ENCODE measurements at places on chromosomes 5 and 9. TPM values are rescaled to one million over a fixed set of nuclear protein-coding genes. Genes with fewer than 3 reads are reported as not detected.

DNA sequence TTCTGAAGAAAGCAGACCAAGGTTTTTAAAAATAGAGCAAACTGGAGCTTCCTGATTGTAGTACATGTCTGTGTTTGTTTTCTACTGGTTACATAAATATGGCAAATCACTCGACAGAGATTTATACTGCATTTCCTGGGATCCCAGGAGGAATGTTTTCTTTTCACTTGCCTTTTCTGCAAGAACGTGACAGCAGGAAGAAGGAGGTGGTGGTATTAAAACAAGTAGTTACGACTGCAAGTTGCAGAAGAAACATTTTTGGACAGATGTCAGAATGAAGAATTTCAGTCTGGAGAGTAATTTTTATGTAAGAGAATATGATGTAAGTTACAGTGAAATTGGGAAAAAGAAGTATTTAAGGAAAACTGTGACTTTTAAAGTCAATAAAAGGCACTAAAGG, 253.7 kb upstream of the NFIL3 start:
- DNase-seq: no peak

- DNase-seq: no peak
Measured at GRCh38 chr5:99605904-99606303, 677.1 kb upstream of the CHD1 start.

DNA sequence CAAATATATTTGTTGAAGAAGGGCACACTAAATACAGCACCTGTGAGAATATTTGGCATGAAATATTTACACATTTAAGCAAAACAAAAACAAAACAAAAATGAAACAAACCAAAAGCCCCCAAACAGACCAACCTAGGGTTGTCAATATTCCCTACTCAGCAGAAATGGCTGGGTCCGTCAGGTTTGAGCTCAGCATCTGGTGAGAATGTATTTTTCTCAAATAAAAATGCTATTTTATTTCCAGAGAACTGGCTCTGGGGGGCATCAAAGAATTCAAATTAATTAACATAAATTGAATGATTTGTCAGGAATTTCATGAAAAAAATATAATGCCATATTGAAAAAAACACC, 142.8 kb upstream of the COL5A1 start:
- no peak for DNase-seq

DNA sequence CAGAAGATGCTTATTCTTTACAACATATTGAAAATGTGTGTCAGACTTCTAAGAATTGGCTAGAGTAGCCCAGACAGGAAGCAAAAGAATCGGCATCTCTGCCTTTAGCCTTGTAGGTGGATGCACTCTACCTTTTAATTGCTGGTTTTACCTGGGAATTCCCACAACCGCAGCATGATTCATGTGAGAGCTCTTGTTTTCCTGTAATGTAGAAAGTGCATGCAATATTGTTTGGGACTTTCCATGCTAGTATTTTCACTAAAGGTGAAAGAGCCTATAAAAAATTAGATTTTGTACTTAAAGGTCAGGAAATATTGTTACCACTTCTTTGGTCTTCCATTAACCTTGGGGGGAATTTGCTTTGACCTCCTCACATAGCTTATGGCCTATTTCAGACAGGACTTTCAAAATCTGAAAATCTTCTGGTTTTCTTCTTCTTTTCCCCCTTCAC, 89.8 kb downstream of the NTRK2 start:
- no peak for DNase-seq

DNA sequence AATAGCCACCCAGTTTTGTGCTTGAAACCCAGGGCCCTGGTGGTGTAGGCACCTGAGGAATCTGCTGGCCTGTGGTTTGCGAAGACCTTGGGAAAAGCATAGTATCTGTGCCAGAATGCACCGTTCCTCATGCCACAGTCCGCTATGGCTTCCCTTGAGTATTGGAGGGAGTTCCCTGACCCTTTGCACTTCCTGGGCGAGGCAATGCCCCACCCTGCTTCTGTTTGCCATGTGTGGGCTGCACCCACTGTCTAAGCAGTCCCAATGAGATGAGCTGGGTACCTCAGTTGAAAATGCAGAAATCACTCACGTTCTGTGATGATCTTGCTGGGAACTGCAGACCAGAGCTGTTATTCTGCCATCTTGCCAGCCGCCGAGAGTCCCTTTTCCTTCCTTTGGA, 483.5 kb downstream of the AGTPBP1 start:
- no peak for DNase-seq

DNA sequence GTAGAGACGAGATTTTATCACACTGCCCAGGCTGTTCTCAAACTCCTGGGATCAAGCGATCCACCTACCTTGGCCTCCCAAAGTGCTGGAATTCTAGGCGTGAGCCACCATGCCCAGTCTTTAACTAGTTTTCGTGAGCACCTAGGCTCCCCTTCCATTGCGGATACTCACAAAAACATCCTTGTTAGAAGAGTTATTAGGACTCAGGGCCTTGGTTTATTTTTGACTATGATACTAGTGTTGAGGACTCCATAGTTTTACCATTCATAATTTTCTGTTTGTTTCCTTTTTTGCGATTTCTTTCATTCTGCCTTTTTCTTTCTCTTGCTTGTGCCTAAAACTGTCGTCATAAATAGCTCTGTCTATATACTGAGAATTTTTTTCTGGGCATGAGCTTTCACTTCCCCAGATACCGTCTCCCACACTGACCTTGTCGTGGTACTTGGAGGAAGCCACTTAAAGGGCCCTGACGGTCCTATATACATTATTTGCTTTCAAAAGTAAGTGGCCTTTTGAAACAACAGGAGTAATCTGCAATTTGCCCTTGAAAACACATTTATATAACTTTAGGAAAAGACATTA, 5.2 kb downstream of the F2R start:
- no peak for DNase-seq

DNA sequence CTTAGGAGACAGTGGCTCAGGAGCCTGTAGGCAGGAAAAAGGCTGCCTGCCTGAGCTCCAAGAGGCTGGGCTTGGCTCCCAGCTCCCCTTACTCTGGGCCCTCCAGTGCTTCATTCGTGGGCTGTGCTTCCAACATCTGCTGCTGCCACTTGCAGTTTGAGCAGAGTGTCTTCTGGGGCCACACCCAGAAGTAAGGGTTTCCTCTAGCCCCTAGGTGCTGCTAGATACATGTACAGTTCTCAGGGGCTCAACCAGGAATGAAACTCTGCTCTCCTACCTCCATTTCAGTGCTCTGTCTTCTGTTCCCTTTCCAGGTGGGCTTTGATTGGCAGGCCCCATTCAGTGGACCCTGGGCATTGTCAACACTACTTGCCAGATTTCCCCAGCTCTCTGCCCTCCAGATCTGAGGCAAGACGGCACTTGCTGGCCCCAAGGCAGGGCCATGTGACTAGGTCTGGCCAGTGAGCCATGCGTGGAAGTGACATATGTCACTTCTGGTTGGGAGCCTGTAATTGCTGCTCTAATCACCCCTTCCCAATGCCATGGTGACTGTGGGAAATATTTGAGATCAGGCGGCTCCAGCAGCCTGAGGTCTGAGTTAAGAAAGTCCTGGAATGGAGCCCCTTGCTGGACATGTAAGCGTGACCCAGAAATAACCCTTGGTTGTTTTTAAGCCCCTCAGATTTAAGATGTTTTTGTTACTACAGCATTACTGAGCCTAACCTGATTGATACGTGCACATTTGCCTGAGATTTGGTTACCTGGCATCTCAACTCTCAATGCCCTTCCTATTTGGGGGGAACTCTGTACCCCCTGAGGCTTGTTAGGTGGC, 9.4 kb upstream of the BOD1 start:
- no peak for DNase-seq

DNM1 gene
- 7.4 TPM for total RNA-seq
